Caudate nucleus (tissue), 63 donors: ENCODE measurements at places on chromosomes 2 and 18.

DNA sequence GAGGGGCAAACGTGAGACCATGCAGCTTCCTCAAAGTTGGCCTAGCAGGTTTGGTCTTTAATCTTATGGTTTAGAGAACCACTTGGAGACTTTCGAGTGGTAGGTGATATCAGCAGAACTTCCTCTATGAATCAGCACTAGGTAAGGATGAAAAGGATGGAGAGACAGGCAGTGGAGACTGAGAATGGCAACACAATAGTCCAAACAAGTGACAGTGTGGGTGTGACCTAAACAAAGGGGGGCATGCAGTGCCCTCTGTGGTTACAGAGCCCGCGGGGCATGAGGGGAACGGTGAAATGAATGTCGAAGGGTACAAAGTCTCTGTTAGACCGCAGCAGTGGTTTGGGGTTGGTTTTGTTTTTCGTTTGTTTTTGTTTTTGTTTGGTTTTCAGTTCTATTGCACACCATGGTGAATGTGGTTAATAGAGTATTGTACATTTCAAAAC is 143.9 kb downstream of the L3MBTL4 start:
- no peak for DNase-seq

GRCh38 chr2:10140841-10141610 is 18.5 kb downstream of the RRM2 start:
- DNase-seq, result no peak

DNA sequence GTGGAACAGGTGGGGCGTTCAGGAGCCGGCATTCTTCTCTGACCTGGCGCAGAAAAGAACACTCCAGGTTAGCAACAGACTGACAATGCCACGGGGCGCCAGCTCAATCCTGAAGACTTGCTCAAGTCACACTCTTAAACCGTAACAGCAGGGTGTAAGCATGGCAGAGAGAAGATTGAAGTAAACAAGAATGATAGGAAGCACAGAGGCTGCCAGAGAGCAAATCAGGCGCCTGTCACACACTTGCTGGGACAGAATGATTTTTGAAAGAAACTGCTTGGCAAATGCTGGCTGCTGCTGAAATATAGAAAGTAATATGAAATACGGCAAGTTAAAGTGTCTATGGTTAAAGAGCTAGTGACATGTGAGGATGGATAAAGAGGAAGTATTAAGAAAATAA is 80.5 kb downstream of the MEP1B start:
- no peak for DNase-seq

GRCh38 chr2:32712870-32713269 is 85.0 kb downstream of the TTC27 start:
- DNase-seq, result no peak

- DNase-seq, result no peak
Observed at GRCh38 chr2:174750923-174751441, 13.3 kb downstream of the CHRNA1 start.

GRCh38 chr2:135255208-135255607 is 203.1 kb downstream of the RAB3GAP1 start:
- DNase-seq, result no peak

GRCh38 chr2:64210816-64211215 is 66.6 kb upstream of the PELI1 start:
- DNase-seq, result no peak

- peak; percentile 36 for DNase-seq
Observed at GRCh38 chr2:207711750-207712530, 500 bp downstream of the CCNYL1 start.

- DNase-seq, result no peak
Observed at GRCh38 chr2:26422947-26423629, 21.4 kb downstream of the DRC1 start.

DNA sequence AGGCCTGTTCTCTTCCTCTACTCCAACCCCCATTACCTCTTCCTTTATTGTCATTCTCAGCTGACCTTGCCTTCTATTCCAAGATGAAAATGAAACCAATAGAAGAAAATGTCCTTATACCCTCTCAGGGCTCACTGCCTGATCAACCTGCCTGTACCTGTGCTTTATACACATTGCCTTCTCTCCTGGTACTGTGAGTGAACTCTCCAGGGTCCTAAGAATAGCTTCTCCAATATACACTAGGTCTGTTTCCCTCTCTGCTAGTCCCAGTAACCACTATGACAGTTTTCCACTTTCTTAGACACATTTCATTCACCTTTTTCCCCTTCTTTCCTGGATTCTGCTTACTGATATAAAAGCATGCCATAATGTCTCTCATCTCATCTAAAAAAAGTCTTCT is 85.7 kb downstream of the FSHR start:
- no peak for DNase-seq

- DNase-seq, result no peak
Observed at GRCh38 chr2:46578961-46579360, 99.6 kb downstream of the TMEM247 start.

DNA sequence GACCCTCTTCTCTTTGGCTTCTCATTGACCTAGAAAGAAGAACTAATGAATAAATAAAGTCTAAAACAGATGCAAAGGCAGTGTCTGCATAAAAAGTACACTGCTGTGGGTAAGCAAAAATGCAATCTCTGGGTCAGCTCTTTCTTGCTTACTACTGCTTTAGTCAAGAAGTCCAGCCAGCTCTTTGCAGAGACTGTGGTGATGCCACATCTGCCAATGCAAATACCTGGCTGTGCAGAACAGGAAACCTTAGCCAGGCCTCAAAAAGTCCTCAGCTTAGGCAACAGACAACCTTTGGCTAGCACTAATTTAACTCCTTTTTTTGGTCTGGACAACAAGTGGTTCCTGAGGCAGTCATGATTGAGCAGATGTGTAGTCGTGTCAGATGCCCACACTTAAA is 73.6 kb upstream of the RND3 start:
- DNase-seq, result no peak

GRCh38 chr2:25090801-25091200 is 48.9 kb downstream of the EFR3B start:
- DNase-seq, result no peak

GRCh38 chr2:96118698-96119388 is 2.5 kb upstream of the ADRA2B start:
- DNase-seq, result no peak

DNA sequence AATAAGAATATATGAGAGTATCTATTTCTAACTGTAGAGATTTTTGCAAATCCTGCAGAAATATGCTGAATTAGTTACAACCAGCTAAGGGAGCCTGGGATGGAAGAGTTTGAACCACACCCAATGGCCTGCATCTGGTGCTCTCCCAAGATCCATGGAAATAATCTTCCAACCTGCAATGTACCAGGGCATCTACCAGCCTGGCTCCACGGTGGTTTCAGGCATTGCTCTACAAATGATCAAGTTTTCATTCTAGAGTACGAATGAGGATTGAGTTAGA is 61.4 kb upstream of the IL1R1 start:
- no peak for DNase-seq

DNA sequence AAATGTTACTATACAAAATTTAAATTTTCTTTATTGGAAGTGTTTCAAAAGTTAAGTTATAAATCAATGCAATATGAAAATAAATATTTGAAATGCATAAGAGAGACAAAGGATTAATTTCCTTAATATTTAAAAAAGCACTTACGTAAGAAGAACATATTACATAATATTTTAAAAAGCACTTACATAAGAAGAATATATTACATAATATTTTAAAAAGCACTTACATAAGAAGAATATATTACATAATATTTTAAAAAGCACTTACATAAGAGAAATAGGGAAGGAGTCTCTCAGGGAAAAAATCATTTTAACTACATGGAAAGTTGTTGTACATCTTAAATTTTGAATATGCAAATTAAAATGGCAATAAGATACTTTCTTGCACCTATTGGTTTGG is 17.4 kb upstream of the B4GALT6 start:
- no peak for DNase-seq

- no peak for DNase-seq
Observed at GRCh38 chr2:240463274-240463865, 27.9 kb downstream of the GPC1 start.

- no peak for DNase-seq
Observed at GRCh38 chr2:71609441-71609840, 156.1 kb downstream of the DYSF start.

DNA sequence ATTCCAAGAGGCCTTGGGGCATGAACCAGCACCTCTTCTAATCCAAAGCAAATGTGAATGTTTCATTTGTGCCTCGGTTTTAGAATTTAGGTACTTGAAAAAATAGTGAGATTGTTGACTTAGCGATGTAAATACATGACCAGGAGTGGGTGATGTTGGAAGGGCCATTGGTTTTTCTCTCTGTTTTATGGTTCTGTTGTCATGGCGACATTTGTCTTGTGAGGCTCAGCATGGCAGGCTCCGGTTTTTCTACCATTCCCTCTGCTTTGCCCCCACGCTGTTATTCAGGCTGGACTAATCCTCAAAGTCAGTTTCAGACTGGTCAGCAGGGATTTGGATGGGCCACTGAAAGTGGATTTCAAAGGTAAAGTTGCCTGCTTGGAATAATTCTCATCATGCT is 255.4 kb downstream of the ALPK2 start:
- DNase-seq, result no peak

DNA sequence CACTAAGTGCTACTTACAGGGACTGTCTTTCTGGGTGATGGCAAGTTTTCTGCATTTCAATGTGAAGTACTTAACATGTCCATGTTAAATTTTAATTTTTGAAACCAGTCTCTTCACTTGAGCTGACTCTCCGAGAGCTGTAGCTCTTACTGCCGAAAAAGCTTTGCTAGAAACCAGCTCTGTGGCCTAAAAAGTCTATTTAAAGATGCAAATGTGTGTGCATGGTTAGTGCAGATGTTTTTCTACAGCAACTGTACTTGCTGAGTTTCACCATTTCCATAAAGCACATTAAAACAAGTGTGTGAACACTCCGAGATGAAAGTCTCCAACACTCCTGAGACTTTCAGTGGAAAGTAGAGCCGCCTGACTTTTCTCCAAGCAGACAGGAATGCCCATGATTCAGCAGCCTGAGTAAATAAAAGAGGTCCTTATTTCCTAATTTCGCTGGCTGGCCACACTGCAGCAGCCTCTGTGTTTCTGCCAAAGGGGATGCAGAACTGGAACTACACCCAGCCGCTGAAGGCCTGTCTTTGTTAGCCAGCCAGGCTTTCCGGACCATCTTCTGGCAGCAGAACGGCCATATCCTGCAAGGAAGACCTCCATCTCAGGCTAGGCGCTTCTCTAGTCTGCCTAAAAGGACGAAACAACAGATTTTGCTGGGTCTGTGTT is 121.2 kb downstream of the ZNF521 start:
- peak; percentile 76 for DNase-seq

DNA sequence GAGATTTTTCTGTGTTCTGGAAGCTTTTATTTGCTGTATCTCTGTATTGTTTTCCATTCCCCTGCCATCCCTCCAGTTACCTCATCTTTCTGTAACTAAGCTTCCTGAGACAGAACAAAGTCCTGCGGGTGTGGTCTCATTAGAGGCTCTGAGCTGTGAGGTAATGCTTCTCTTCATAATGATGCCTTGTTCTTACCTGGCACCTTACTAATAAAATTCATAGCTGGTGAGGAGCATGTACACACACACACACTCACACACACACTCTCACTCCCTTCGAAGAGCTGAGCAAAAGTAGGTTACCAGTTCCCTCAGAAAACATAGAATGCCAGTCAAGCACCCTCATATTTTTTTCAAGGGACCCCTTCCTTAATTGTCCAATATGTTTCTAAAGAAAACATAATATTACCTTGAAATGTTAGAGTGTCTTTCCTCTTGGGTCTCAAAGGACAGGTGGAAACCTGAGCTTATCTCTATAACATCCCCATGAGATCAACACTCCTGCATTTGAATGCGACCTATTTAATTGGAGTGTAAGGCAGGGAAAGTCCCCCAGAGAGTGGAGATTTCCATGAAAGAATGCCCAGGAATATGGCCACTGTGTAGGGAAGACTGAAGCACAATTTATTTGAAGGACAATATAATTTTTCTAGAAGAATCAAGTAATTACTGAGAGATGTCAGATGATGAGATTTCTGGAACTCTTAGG is 161.6 kb upstream of the NCK2 start:
- no peak for DNase-seq

- no peak for DNase-seq
Observed at GRCh38 chr2:214934006-214934405, 124.5 kb upstream of the BARD1 start.

DNA sequence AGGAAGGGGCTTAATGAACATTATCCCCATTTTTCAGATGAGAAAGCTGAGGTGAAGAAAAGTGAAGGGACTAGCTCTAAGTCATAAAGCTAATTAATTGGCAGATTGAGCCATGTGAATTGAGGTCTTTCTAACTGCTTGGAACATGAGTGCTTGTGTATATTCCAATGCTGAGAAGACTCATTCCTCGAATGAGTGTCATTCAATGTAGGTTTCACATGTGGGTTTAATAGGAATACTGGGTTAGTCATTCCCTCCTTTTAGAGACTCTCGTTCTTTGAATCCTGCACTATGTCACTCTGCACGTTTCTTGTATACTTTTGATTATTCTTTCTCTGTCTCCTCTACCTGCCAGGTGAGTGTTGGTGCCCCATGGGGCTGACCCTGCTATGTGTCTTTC is 218.2 kb downstream of the HRH4 start:
- DNase-seq, result no peak

DNA sequence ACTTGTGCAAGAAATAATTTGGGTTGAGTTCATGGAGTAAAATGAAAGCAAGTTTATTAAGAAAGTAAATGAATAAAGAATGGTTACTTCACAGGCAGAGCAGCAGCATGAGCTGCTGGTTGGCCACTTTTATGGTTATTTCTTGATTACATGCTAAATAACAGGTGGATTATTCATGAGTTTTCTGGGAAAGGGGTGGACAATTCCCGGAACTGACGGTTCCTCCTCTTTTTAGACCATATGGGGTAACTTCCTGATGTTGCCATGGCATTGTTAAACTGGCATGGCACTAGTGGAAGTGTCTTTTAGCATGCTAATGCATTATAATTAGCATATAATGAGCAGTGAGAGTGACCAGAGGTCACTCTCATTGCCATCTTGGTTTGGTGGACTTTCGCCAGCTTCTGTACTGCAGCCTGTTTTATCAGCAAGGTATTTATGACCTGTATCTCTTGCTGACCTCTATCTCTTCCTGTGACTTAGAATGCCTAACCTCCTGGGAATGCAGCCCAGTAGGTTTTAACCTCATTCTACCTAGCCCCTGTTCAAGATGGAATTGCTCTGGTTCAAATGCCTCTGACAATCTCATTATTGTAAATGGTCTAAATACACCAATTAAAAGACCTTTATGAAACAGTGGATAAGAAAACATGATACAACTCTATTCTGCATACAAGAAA is 114.1 kb upstream of the FIGN start:
- DNase-seq, result no peak

DNA sequence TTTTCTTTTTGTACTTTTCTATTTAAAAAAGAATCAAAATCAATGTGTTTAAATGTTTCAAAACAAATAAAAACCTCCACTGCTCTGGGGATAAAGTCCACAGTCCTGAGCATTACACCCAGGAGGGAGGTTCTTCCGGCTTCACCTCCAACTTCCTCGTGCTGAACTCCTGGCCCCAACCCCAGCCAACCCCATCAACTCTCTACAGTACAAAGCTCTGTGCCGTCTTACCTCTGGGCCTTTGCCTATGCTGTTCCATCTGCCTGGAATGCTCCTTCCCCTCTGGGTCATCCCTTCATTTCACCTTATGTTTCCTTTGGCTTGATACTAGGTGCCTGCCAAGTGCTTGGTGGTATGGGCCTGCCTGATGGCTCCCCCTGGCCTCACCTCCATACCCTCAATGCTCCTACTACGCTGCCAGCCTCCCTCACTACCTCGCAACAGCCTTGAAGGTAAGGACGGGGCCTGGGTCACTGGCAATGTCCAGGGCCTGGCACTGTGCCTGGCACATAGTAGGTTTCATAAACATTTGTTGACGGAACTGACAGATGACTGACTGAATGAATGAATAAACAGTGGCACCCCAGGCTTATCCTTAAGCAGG is 28.8 kb downstream of the SDC1 start:
- DNase-seq, result no peak

GRCh38 chr2:37623406-37623805 is 48.0 kb downstream of the CDC42EP3 start:
- no peak for DNase-seq
